Activated naive CD4-positive, alpha-beta T cell treated with anti-CD3 and anti-CD28 coated beads, Interleukin-2, amount 50 U/mL, for 16 hours (primary cell): ENCODE measurements at places on chromosomes 12 and 14.

- no peak for DNase-seq
These were observed 14.2 kb upstream of the CARMIL3 start for GRCh38 chr14:24037658-24038037.

DNA sequence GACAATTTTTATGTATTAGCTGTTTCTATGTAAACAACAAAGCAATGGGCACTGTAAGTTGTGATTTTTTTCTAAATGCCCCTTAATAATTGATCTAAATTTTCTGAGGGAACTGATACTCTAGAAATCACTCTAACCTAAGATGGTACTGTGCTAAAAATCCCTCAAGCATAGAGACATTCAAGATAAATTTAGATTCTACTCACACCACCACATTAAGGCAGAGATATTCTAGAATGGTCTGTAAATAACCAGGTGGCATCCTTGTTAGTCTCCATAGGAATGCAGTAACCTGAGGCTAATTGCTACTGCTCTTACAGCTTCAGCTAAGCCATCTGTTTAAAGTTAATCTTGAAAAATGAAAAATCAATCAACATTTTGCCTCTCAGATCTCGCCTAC, 87.3 kb downstream of the SLC41A2 start:
- no peak for DNase-seq

- no peak for DNase-seq
These were observed 8.6 kb downstream of the LGR5 start for GRCh38 chr12:71448150-71448581.

DNA sequence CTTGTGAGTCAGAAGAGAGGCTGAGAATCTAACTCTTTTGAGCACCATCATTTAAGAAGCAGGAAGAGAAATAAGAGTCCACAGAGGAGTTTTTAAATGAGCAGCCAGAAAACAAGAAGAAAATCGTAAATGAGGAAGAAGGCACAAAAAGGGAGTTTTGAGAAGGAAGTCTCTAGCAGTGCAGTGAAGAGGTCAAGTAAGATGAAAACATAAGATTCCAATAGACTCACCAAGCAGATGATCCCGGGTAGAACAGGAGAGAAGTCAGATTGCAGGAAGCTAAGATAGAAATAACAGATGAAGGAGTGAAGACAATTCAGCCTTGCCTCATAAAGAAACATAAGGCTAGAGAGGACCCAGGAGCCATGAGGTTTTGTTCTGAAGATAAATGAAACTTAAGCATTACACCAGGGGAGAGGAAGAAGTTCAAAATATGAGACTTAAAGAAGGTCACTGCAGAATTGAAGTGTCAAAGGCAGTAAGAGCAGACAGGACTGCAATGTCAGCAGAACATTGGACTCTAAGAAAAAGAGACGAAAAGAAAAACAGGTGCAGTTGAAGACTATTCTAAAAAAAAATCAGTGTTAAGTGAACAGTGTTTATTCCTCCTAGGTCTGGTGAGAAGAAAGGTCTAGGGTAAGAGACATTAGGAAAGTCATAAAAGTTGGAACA, 229.0 kb downstream of the SEC23A start:
- no peak for DNase-seq

DNA sequence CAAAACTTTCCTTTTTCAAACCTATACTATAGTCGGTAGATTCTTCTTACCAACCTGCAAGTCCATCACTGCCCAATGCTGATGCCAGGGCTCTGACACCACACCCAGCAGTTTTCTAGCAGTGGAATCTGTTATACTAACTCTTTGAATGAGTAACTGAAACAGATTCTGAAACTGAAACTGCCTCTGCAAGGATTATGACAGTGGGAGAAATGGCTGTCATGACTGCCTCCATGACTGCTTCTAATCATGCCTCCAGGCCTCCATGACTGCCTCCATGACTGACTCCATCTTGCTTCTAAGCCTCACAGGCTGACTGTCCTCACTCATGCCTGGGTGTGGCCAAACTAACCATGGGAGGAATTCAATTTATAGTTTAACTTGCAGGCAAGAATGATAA, 29.4 kb upstream of the OXA1L start:
- peak; percentile 29 for DNase-seq
